ENCODE measurements at places on chromosomes 4 and X.

DNA sequence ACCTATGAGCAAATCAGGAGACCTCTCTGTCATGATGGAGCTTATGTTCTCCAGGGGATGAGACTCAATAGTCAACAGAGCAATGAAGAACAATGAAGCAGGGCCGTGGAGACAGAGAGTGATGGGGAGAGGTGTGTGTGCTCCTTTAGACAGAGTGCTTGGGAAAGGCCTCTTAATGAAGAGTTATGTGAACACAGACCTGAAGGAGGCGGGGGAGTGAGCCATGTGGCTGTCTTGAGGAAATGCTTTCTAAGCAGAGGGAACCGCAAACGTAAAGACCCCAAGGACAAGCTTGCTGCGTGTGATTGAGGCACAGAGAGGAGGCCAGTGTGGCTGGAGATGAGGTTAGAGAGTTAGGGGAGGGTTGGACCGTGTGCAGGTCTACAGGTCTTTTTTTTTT lies 53.1 kb downstream of the CHRNA9 start:
- DNase-seq: no peak

GRCh38 chrX:118634336-118634735 lies 93.1 kb upstream of the IL13RA1 start:
- no peak for DNase-seq

DNA sequence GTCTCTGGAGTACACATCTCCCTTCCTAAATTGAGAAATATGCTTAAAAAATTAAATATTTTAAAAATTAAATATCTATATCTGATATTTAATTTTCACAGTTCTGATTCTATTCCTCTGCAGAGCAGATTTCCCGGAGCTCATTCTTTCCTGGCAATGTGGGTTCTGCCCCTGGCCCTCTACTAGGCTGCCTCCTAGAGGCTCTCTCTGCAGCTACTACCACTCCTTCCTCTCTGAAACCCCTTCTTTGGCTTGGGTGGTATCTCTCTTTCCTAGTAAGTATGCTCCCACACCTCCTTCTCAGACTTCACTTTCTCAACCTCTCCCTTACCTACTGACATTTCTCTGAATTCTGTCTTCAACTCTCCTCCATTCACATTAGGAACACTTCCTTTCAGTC lies 45.3 kb downstream of the RPGR start:
- no peak for DNase-seq

DNA sequence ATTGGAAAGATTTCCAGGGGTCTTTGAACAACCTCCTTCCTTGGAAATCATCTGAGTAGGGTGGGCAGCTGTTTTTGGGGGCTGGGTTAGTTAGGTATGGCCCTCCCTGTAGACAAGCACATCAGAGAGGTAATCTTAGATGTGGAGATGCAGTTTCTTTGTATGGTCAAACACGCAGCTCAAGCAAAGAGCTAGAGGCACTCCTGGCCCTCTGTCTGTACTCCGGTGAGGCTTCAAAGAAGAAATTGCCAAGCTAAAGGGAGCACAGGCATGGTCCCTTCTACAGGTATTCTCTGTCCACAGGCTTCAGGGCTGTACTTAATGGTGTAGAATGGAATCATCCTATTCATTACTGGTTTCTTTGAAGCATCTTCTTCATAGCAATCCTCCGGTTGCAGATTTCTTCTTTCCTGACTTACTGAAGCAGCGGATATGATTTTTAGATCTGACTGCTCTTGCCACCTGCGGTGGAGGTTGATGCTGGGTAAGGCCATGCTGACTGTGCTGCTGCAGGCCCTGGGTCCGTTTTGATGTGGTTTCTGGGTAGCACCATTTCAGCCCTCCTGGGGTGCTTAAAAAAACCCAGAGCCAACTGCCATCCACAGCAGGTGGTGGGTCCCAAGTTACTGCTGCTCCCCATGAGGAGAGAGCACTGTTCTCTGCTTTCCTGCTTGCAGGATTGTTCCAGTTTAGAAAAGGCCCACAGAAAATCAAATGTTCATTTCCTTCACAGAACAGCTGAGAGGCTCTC lies 318.9 kb upstream of the GATB start:
- no peak for DNase-seq

- no peak for DNase-seq
Measured at GRCh38 chrX:142134533-142134932, 70.6 kb downstream of the MAGEC2 start.

- DNase-seq: no peak
Measured at GRCh38 chr4:47143261-47143660, 111.9 kb downstream of the GABRB1 start.

DNA sequence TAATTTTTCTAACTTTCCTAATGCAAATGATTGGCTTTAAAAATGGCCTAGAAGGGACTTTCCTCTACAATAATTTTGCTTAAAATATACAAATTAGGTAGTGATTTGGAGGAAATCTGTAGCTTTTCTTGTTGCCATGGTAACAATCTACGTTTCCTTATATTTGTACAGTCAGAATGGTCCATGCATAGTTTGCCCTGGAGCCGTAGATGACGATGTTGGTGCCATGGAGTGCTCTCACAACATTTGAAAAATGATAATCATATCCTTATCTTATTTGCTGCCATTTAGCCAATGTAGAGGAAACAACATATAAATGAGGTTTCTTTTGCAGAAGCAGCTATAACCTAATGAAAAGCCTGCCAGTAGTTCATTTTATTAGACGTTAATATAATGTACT lies 89.0 kb upstream of the NMU start:
- no peak for DNase-seq

GRCh38 chr4:77121736-77122240 lies 35.2 kb upstream of the CCNG2 start:
- DNase-seq: peak; percentile 76

- DNase-seq: no peak
Measured at GRCh38 chrX:115958687-115959359, 211.7 kb upstream of the AGTR2 start.

GRCh38 chrX:85108165-85108564 lies 104.5 kb downstream of the APOOL start:
- no peak for DNase-seq

GRCh38 chr4:155494037-155494718 lies 117.4 kb upstream of the MAP9 start:
- DNase-seq: no peak

GRCh38 chrX:154980330-154981115 lies 42.0 kb downstream of the F8 start:
- DNase-seq: no peak

Data from skin of body (tissue), 3 donors.